ENCODE measurements at places on chromosomes 5 and 9.
A peak's percentile ranks its signal among the peaks of the same experiment; 100 is the strongest.

- ATAC-seq: no peak
Observed at GRCh38 chr9:128070874-128071273, 2.8 kb downstream of the SLC25A25 start.

GRCh38 chr9:108671176-108671575 lies 184.6 kb downstream of the ACTL7B start:
- peak; percentile 34 for ATAC-seq

- no peak for ATAC-seq
Observed at GRCh38 chr9:134304690-134305089, 21.6 kb upstream of the RXRA start.

DNA sequence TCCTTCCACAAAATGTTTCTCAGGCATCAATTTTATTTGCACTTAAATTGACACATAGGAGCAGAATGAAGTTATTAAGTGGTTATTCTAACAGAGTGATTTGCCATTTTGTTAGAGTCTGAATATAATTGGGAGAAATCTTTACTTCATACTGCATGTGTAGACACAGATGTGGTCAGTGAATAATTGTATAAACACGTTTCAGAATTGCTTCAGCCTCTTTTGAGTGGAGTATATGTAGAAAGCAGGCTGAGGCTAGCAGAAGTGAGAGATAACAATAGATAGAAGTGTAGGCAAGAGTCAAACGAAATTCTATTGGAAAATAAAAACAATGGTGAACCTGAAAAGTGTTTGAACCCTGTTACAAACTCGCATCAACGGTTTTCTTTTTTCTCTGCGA lies 270.7 kb downstream of the TMEM167A start:
- ATAC-seq: no peak

DNA sequence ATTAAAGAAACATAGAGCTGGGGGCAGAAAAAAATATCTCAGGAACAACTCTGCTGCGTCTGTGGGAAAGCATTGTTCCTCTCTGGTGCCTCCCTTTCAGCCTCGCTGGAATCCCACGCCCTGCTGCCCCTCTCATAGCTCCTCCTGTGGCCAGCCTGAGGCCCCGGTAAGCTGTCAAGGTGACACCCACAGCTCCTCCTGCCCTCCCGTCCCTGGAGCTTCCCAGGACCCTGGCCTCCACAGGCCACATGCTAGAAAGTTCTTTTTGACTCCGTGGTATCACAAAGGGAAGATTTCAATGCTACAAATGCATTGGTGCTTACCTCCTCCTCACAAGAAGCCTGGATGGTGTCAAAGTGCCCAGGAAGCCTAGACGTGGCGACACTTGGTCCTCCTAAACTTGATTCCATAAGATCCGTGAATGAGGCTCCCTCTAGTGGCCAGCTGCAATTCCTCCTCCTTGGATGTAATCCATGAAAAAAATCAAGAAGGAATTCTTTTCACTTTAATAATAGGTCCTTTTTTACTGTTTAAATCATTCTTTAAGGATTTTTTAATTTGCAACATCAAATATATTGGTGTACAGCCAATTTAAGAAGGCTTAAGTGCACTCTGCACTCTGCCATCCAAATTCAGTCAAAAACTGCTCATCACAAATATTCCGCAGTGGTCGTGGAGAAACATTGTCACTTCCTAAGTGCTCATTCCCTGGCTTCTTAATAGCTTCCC lies 104.9 kb downstream of the CFAP90 start:
- peak; percentile 86 for ATAC-seq

DNA sequence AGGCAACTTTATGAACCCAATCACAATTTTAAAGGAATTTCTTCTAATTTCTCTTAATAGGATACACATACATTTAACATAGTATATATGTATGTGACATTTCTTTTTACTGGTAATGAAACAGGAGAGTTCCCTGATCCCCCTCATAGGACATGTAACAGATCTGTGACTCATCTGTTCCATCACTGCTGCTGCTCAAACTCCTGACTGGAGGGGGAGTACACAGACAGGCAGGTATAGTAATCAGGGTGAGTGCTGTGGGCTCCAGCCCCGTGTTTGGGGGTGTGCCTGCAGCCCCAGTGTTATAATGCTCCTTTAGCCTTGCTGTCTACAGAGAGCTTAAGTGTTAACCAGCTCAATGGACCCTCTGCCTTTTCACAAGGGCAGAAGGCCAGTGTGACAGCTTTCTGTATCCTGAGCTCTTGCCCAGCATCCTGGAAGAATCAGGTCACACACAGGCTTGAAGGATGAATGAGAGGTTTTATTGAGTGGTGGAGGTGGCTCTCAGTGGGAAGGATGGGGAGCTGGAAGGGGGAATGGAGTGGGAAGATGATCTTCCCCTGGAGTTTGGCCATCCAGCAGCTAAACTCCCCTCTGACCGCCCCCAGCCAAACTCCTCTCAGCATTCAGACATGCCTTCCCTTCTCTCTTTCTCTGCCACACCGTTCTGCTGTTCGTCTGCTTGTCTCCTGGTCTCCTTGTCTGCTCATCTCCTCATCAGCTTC lies 161.3 kb downstream of the ZNF608 start:
- no peak for ATAC-seq

DNA sequence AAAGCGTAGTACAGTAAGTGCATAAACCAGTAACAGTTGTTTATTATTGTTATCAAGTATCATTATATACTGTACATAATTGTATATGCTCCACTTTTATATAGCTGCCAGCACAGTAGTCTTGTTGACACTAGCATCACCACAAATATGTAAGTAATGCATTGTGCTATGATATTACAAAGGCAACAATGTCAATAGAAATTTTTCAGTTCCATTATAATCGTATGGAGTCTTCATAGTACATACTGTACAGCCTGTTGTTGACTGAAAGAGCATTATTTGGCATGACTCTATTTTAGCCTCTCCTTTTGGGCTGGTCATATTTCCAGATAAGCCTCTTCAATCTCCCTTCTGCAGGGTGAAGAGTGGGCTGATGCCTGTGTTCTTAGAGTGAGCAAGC lies 40.4 kb downstream of the CFAP95 start:
- no peak for ATAC-seq

GRCh38 chr5:88889189-88890069 lies 6.4 kb upstream of the MEF2C start:
- ATAC-seq: peak; percentile 80

GRCh38 chr5:18027241-18027867 lies 393.1 kb downstream of the TAF11L14 start:
- ATAC-seq: no peak

- ATAC-seq: no peak
Observed at GRCh38 chr5:36613241-36613640, 6.8 kb downstream of the SLC1A3 start.

DNA sequence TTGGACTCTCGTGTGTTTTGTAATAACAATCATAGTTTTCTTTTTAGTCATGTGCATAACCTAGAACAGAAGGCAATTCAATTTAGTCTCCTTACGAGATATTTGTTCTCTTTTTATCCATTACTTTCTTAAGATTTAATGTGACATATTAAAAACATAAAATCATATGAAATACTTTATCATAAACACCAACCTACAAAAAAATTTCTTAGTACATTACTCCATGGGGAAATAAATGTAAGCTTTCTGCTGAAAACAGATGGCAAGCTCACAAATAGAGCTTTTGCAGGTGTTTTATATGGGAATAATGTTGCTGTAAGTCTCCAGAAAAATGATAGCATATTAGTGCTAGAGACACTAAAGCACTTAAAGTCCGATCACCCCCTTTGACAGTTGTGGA lies 1035.2 kb upstream of the ARRDC3 start:
- ATAC-seq: no peak

- ATAC-seq: no peak
Observed at GRCh38 chr5:56054666-56055065, 59.9 kb upstream of the IL6ST start.

- peak; percentile 1 for ATAC-seq
Observed at GRCh38 chr9:136117916-136118319, 757 bp downstream of the TMEM250 start.

DNA sequence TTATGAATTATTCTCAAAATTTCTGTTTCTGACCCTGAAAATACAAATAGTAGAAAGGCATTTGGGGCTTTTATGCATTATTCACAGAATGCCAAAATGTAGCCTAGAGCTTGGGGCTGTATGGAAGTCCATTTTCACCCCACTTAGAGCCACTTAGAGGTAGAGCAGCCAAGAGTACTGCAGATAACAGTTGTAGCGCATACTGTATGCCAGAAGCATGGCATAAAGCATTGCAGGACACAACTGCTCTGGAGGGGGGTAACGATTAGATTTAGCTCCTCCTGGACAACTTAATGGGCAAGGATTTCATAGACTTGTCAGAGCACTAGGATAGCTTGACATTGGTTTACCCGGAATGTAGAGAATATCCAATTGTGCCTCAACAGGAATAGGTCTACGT lies 15.7 kb downstream of the SLC31A1 start:
- no peak for ATAC-seq

DNA sequence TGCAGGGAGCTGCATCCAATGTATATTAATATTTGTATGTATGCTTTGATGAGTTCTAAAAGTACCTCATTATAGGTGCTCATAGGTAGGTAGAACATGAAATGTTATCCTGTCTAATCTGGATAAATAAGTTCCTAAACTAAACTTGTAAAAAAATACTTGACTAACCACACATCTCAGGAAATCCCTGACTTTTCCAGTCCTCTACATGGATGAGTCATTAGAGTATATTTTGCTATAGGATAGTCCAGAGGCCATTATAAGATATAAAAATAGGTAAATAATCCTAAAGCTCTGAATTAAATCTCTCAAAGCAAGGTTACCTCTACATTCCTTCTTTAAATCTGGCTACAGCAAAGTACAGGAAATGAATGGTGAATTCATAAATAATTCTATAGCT lies 404.3 kb downstream of the RAB3C start:
- ATAC-seq: no peak

- no peak for ATAC-seq
Observed at GRCh38 chr9:137437691-137438590, 3.2 kb downstream of the ENTPD8 start.
